Breast epithelium (tissue), 4 donors: ENCODE measurements at places on chromosomes 12 and 14. TPM values are rescaled to one million over a fixed set of nuclear protein-coding genes. Genes with fewer than 3 reads are reported as not detected.

- H3K27me3 ChIP-seq = no peaks in the 10 kb centered on the region
- H3K36me3 ChIP-seq = no peaks in the 10 kb centered on the region
- DNase-seq = no peak
These were observed 49.1 kb downstream of the SSPN start for GRCh38 chr12:26244503-26244902.

DNA sequence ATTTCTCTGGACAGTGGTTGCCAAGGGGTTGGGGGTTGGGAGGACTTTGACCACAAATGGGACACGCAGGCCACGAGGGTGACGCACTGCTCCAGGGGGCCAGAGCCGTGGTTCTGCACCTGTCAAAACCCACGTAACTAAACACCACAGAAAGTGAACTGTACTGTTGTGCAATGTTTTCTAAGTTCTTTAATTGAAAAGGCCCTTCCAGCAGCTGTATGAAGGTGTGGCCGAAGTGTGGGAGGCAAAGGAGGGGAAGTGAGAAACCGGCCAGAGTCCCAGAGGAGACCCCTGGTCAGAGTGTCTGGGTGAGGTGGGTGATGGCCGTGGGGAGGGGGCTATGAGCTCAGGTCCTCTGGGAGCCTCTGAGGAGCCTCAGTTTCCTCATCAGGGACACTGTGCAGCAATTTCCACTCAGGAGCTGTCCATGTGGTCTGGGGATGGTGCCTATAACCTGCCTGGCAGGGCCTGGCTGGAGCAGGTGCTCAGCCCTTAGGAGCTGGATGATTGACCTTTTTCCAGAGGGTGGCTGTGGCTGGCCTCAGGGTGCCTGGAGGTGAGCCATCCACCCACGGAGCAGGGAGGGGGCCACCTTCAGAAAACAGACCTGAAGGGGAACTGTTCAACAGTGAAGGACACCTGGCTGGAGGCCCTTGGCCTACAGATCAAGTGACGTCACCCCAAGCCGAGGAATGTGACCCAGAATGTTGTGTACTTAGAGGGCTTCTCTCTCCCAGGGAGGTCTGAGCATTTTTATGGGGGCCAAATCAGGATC is 9.8 kb upstream of the BDKRB2 start:
- H3K27me3 ChIP-seq = no peaks in the 10 kb centered on the region
- H3K4me1 ChIP-seq = no peaks in the 10 kb centered on the region
- no peak for DNase-seq

GRCh38 chr14:92348154-92348553 is 25.2 kb downstream of the SLC24A4 start:
- H3K4me3 ChIP-seq = no peak overlapping the region
- no peak overlapping the region for H3K27ac ChIP-seq

- H3K27ac ChIP-seq = no peak overlapping the region
- H3K4me3 ChIP-seq = no peak overlapping the region
- no peak for DNase-seq
- no peaks in the 10 kb centered on the region for H3K4me1 ChIP-seq
- H3K36me3 ChIP-seq = no peaks in the 10 kb centered on the region
- H3K27me3 ChIP-seq = no peaks in the 10 kb centered on the region
These were observed 617.0 kb downstream of the VRK1 start for GRCh38 chr14:97413966-97414717.

DNA sequence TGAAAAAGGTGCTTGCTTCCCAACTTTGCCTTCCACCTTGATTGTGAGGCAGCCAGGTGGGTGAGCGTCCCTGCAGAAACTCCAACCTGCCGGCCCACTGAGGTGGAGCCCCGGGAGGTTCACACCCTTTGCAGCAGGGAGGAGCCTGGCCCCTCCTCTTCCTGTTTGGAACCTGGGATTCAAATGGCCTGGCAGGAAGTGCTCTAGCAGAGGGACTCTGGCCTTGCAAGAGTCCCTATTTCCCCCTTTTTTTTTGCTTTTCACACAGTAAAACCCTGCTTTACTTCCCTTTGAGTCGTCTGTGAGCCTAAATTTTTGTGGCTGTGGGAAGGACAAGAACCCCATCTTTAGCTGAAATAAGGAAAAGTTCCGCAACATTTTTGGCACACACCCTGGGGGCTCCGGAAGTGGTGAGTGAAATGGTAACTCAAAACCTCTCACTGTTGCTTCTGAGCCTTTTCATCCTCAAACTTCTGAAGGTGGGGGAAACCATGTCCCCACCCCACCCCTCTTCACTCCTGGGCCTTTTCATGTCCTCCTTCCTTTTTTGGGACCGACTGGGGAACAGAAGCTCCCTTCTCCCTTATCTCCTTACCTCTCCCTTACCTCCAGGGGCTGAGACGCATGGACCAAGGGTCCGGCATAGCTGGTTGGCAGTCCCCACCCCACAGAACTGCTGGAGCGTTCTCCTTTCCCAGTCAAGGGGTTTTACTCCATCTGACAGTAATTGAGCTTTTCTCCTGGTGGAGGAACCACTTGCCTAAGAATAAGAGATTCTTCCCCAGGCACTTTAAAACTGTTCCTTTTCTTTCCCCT is 102.0 kb downstream of the KCNMB4 start:
- no peaks in the 10 kb centered on the region for H3K27me3 ChIP-seq
- no peaks in the 10 kb centered on the region for H3K4me1 ChIP-seq
- no peak overlapping the region for H3K27ac ChIP-seq
- no peak for DNase-seq
- H3K4me3 ChIP-seq = no peak overlapping the region

DNA sequence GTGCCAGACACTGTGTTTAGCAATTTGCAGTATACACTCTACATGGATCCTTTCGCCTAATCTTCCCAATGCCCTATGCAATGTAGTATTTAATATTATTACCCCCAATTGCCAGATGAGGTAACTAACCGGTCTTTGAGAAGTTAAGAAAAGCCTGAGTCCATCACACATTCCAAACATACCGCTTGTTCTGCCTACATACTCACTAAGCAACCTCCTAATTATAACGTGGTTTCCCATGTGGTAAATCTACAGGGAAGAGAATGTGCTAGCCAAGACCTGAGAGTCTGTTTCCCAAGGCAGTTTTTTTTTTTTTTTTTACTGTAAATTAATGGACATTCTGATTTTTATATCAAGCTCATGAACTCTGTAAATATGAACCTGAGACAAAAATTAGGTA is 37.2 kb downstream of the ATP2B1 start:
- H3K27ac ChIP-seq = no peak overlapping the region
- no peak for DNase-seq
- no peaks in the 10 kb centered on the region for H3K27me3 ChIP-seq
- H3K4me1 ChIP-seq = no peaks in the 10 kb centered on the region
- H3K36me3 ChIP-seq = no peaks in the 10 kb centered on the region

DNA sequence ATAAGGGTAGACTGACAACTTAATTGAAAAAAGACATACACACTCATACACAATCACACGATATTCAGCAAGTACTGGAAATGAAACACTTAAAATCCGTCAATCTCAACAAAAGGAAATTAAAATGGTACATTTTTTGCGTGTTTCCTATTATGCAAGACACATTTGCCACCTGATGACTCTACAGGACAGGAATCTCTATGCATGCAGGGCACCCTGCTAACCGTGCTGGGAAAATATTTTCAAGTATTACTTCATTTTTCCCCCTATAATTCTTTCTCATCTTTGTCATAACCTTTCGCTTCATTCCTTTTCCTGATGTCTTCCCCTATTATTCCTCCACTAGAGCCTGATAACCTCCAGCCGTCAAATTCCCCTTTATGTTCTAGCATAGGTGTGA is 150.2 kb downstream of the TMEM132D start:
- no peaks in the 10 kb centered on the region for H3K27me3 ChIP-seq
- no peak overlapping the region for H3K4me3 ChIP-seq
- no peak overlapping the region for H3K27ac ChIP-seq
- H3K36me3 ChIP-seq = no peaks in the 10 kb centered on the region

DNA sequence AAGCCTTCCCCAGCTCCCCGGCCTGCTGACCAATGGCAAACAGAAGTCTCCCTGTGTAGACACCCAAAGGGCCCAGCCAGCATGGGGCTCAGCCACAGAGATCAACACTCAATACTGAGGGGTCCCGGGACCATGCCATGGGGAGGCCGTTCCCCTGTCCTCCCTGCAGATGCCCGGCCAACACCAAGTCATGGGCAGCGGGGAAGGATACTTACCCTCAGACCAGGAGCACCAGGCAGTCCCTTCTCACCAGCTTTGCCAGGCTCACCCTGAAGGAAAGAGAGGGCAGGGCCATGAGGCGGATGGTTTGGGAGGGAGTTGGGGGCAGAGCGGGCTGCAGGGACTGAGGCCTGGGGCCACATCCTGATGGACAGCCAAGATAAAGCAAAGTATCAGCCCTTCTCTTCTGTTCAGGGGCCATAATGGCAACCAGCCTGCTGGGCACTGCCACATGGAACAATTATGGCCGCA is 19.9 kb downstream of the COL2A1 start:
- H3K4me1 ChIP-seq = no peaks in the 10 kb centered on the region
- no peak overlapping the region for H3K27ac ChIP-seq
- H3K4me3 ChIP-seq = no peak overlapping the region
- H3K36me3 ChIP-seq = no peaks in the 10 kb centered on the region
- peak; percentile 40 for DNase-seq

- H3K36me3 ChIP-seq = no peaks in the 10 kb centered on the region
- no peak overlapping the region for H3K27ac ChIP-seq
- DNase-seq = no peak
These were observed 166.3 kb upstream of the PTPRQ start for GRCh38 chr12:80277732-80278131.

The CIT gene
- 9.5 TPM for total RNA-seq

The ACTN1 gene
- total RNA-seq = 75.0 TPM

The FOXM1 gene
- 0.44 TPM for total RNA-seq

The PPP1R36 gene
- 6.4 TPM for total RNA-seq

The OTOGL gene
- total RNA-seq = 1.3 TPM

The HPD gene
- 0.64 TPM for total RNA-seq

The BLTP3B gene
- total RNA-seq = 42.4 TPM

The FAR2 gene
- total RNA-seq = 9.8 TPM

The TRIM9 gene
- total RNA-seq = 4.6 TPM

The SLC2A13 gene
- 22.0 TPM for total RNA-seq

The FAM90A1 gene
- total RNA-seq = not detected
